Right hindlimb (tissue), 1 donor: ENCODE measurements at places on chromosomes 5 and 9.

GRCh38 chr5:71471193-71471592 is 15.7 kb downstream of the BDP1 start:
- no peak for DNase-seq

DNA sequence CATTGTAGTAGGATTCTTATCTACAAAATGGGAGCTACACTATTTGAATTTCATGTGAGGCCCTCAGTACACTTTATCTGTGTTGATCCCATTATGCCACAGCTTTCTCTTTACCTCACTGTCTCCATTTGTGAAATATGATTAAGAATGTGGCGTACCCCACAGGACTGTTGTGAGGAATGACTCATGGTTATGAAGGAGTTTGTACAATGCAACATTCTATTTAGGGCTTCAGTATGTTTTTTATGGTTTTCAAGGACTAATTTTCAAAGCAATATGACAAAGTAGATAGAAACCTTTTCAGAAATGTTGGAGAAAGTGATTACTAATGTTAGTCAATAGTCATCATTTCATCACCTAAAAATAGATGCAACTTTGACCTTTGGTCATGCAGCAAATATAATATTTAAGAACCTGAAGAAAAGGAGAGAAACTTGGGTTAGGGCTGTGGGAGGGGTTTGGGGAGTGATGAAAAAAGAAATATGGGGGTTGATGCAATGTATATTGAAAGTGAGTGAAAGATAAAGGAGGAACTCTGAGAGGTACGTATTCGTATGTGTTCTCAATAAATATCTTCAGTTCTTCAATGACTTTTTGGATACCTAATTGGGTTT is 53.7 kb upstream of the PIP5K1B start:
- no peak for DNase-seq

- no peak for DNase-seq
These were observed 25.0 kb downstream of the RGS3 start for GRCh38 chr9:113488490-113488889.

GRCh38 chr5:175471196-175471595 is 7.2 kb upstream of the SFXN1 start:
- DNase-seq: no peak

- no peak for DNase-seq
These were observed 132.4 kb downstream of the KCNIP1 start for GRCh38 chr5:170636206-170636605.

DNA sequence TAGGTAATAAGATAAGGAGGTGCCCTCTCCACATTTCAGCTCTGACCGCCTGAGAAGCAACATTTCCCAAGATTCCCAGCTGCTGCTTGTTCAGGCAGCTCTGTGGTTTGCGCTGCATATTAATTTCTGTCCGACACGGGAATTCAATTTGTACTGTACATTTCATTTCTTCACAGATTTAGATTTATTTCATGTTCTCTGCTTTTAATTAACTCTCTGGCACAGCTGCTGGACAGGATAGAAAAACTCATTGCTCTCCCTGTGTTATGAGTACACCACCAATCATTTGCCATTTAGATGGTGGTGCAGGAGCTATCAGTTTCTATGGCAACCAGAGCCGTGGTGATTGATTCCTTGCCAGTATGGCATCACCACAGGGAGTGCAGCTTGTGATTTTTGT is 558.5 kb downstream of the DMRTA1 start:
- DNase-seq: no peak

- no peak for DNase-seq
These were observed 95.0 kb upstream of the SLC25A48 start for GRCh38 chr5:135739383-135739981.

- peak; percentile 21 for DNase-seq
These were observed 85.7 kb upstream of the GRIA1 start for GRCh38 chr5:153404747-153405146.
